ENCODE measurements at places on chromosomes 4 and X.

DNA sequence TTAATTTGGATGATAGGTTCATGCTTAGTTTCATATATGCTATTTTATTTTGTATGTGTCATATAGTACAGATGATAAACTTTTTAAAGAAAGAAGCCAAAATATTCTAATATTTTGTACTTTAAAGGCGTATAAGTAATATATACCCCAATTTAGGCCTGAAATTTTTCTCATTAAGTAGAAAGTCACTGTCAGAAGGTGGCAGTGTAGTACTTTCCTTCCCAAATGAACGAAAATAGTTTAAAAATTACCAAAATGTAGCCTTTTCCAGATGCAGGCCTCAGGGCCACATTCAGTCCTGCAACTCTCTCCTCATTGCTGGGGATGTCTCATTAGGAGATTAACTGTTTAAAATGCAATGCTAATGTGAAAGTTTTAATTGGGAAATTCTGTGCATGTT is 1263.6 kb downstream of the C4orf33 start:
- DNase-seq: no peak

DNA sequence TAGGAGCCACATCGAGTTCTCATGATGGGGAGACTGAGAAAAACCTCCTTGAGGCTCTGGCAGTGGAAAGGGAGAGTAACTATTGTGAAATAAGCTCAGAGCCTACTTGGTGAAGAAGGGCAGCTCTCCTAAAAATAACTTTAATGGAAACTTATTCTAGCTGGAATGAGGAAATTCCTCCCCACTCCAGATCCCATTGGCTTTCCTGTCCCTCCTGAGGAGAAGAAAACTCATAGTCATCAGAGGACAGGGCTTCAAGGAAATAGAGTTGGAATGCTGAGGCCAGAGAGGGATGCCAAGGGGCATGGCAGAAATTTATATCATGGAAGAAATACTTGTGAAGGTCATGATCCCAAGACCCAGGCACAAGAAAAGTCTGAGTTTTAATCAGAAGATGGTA is 70.7 kb upstream of the TAPT1 start:
- no peak for DNase-seq

- no peak for DNase-seq
Measured at GRCh38 chr4:185590982-185591381, 55.7 kb upstream of the PDLIM3 start.

- DNase-seq: no peak
Measured at GRCh38 chr4:83335701-83336100, 1.1 kb upstream of the HPSE start.

DNA sequence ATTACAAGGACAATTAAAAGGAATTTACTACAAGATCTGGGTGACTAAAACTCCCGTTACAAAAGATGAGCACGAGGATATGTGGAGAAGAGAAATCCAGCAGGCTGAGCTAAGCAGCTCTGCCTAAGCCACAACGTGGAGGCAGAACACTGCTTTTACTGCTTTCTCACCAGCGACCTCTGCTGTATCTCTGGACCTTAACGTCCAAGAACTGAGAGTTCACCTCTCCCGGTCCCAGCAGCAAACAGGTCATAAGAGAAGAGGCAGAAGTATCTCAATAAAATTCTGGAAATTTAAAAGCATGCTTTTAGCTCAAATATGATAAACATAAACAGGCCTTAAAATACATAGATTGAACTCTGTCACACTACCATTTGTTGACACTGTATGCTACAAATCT is 81.0 kb downstream of the ADGRA3 start:
- no peak for DNase-seq

DNA sequence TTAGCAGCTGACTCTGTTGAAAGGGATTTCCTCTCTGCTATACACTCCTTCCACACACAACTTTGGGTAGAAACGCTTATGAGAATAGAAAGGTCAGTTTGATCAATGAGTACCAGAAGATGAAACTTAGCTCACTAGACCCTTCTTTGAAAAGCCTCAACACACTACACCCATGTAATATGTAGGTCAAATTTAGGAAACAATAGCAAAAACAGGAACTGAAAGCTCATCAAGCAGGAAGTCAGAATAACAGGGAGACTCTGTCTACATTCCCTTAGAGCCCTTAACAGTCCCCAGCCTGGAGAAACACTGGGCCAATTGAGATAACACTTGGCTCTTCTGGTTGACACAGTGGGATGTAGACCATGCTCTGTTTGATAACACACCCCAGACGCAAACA is 30.7 kb downstream of the SRPX2 start:
- no peak for DNase-seq

GRCh38 chr4:55154290-55154880 is 29.0 kb upstream of the KDR start:
- no peak for DNase-seq

GRCh38 chr4:3874525-3875110 is 108.4 kb downstream of the ADRA2C start:
- DNase-seq: no peak

GRCh38 chr4:25991340-25991739 is 77.3 kb downstream of the SMIM20 start:
- no peak for DNase-seq

GRCh38 chr4:89558147-89558546 is 250.5 kb upstream of the GPRIN3 start:
- DNase-seq: no peak

- no peak for DNase-seq
Measured at GRCh38 chr4:113106108-113106507, 56.7 kb downstream of the ANK2 start.

GRCh38 chr4:129905256-129905655 is 809.3 kb downstream of the C4orf33 start:
- no peak for DNase-seq

- no peak for DNase-seq
Measured at GRCh38 chrX:91122151-91122694, 312.4 kb upstream of the PABPC5 start.

- peak; percentile 42 for DNase-seq
Measured at GRCh38 chrX:8364369-8365141, 100.1 kb upstream of the VCX3B start.

- no peak for DNase-seq
Measured at GRCh38 chr4:54581807-54582206, 76.0 kb upstream of the KIT start.

GRCh38 chrX:51851507-51852085 is 41.8 kb upstream of the MAGED1 start:
- DNase-seq: no peak

GRCh38 chrX:15236146-15236545 is 33.7 kb downstream of the ASB9 start:
- DNase-seq: no peak

DNA sequence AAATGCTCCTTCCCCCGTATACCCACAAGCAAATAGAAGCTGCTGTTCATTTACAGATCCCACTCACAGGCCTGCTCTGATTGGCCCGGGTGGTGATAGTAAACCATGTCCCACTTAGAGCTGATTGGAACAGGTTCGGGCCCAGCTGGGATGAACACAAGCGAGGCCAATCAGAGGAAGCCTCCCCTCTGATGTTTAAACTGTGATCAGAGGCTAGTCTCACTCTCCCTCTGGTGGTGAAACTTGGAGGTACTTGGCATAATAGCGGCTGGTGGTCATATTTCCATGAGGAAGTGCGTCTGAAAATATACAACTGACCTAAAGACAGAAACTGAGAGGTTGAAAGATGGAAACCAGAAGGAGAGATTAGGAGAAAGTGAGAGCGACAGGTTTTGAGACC is 51.5 kb upstream of the TRPC3 start:
- no peak for DNase-seq

GRCh38 chrX:32153585-32153984 is 1057.8 kb downstream of the DMD start:
- DNase-seq: no peak

GRCh38 chr4:39025552-39026085 is 6.6 kb downstream of the TMEM156 start:
- no peak for DNase-seq

DNA sequence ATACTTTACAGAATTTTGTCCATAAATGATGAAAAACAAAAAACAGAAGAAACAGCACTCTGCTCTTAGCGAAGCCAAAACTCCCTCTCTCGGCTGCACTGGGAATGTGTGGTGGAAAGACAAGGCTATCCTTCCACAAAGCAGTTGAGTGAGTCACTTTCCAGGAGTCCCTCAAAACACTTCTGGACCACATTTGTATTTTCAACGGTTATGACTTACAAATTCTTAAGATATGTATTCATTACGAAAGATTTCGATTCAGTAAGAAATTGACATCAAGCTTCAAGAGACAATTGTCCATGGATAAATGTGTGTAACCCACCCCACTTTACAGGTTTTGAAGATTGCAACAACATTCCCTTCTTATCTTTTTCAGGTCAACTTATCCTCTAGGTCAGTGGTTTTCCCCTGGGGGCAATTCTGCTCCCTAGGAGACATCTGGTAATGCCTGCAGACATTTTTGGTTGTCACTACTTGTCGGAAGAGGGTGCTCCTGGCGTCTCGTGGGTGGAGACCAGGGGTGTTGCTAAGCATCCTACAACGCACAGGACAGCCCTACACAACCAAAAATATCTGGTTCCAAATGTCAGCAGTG is 66.7 kb upstream of the MTNR1A start:
- no peak for DNase-seq

DNA sequence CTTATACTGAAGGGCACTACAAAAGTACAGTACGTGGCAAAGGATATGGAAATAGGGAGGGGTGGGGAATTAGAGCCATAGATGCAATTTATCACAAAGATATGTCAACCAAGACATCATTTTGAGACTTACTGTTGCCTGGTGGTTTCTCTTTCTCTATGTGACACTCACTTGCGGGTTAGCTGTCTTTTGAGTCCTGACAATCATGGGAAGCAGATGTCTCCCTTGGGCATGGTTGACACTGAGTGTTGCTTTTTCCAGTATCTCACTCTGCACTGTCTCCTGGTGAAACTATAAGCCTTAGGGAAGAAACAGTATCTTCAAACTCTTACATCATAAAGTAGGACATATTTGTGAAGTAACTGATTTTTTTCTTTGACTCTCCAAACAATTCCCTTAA is 383.5 kb upstream of the LCORL start:
- no peak for DNase-seq

DNA sequence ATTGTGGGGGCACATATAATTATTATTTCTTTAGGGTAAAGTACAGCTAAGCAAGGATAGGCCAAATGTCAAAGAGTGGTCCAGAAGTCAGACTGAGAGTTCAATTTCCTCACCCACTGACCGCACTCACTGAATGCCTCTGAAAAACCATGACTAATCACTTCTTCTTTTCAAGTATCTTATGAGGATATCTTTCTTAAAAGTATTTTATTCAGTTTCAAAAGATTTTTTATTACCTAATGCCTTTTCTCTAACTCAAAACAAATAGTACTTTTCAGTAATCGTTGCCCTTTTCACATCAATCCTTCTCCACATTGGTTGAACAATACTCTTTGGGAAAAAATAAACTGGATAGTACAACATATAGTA is 61.7 kb upstream of the CAMK2D start:
- DNase-seq: no peak

GRCh38 chr4:100981447-100982204 is 365.7 kb downstream of the PPP3CA start:
- no peak for DNase-seq

- DNase-seq: no peak
Measured at GRCh38 chr4:119810001-119810400, 181.4 kb upstream of the PDE5A start.

- DNase-seq: no peak
Measured at GRCh38 chrX:37644381-37645305, 40.9 kb upstream of the XK start.

DNA sequence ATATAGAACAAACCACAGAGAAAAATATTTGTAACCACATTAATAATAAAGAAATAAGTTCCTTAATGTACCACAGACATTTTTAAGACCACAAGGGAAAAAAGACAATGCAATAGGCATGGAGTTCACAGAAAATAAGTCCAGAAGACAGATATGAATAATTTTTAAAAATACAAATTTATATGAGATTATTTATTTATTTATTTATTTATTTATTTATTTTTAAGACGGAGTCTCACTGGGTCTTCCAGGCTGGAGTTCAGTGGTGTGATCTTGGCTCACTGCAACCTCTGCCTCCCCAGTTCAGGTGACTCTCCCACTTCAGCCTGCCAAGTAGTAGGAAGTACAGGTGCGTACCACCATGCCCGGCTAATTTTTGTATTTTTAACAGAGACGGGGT is 53.7 kb downstream of the THAP9 start:
- no peak for DNase-seq

DNA sequence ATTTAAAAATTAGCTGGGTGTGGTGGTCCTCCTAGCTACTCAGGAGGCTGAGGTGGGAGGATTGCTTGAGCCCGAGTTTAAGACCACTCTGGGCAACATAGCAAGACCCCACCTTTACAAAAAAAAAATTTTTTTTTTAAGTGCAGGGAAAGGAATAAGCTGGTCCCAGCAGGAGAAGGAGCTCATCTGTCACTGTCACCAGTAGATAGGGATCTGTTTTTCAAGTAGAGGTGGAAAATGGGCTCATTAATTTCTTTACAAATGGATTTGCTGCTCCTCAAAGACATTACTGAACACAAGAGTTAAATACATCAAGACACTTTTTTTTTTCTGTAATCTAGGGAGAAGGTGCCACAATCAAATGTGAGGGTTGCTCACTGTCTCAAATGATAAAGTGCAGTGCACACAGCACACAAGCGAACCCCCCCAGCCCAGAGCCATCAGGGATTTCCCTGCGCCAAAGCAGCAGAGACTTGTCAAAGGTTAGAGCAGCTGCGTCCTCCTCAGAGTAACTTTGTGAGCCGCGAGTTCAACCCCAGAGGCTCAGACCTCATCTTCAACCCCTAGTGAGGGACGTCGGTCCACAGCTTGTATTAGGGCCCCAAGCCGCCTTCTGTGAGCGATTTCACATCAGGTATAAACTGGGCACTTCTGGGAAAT is 14.3 kb upstream of the MTNR1A start:
- no peak for DNase-seq

- no peak for DNase-seq
Measured at GRCh38 chrX:80266979-80267378, 153.3 kb upstream of the TENT5D start.

GRCh38 chr4:118849867-118850487 is 14.1 kb upstream of the SEC24D start:
- DNase-seq: no peak

DNA sequence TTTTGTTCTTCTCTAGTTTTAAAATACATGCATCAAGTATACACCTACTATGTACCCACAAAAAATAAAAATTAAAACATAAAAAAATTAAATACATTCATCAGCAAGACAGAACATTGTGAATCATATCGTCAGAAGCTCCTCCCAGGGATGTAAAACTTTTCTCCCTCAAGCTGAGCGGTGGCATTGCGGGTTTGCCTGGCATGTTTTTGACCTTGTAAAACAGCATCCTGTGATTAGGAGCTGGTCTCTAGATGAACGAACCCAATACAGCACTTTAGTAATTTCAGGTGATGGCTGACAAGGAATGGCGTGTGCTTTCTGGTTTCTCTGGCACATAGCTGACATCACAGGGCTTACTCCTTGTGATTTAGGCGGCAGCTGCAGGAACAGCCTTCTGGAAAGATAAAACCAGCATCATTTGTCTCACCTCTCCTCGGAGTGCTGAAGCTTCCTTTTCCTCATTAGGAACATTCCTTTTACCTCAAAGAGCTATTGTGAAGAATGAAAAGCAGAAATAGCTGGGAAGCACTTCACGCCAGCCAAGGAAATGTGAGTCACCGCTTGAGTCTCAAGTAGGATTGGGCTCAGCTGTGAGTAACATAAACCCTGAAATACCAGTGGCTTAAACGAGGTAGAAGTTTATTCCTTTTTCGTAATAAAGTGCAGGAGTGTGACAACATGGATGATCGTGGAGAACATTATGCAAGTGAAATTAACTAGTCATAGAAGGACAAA is 44.3 kb downstream of the NYX start:
- peak; percentile 59 for DNase-seq

GRCh38 chrX:13005661-13006473 is 31.0 kb downstream of the TMSB4X start:
- DNase-seq: no peak
